ENCODE measurements at places on chromosomes 5 and 9. TPM values are rescaled to one million over a fixed set of nuclear protein-coding genes. Genes with fewer than 3 reads are reported as not detected.

KCNV2 gene
- not detected for polyA plus RNA-seq

SLC46A2 gene
- not detected for polyA plus RNA-seq

ARL15 gene
- 10.9 TPM for polyA plus RNA-seq

BHMT2 gene
- polyA plus RNA-seq, result not detected

PPP6C gene
- 45.6 TPM for polyA plus RNA-seq

UBE2D2 gene
- polyA plus RNA-seq, result 313 TPM

OTULINL gene
- polyA plus RNA-seq, result 1.2 TPM

FAM174A gene
- polyA plus RNA-seq, result 5.9 TPM

AGXT2 gene
- polyA plus RNA-seq, result not detected

SPINK5 gene
- not detected for polyA plus RNA-seq

PTCH1 gene
- polyA plus RNA-seq, result 19.3 TPM

SKP2 gene
- 17.3 TPM for polyA plus RNA-seq

C9orf153 gene
- polyA plus RNA-seq, result 0.14 TPM

GDNF gene
- polyA plus RNA-seq, result not detected

LRRC19 gene
- polyA plus RNA-seq, result not detected

C9orf152 gene
- not detected for polyA plus RNA-seq

INSL4 gene
- not detected for polyA plus RNA-seq

ANKRD18B gene
- polyA plus RNA-seq, result not detected

PCDHB3 gene
- not detected for polyA plus RNA-seq

ZNF300 gene
- polyA plus RNA-seq, result 1.0 TPM

NUTM2G gene
- 0.19 TPM for polyA plus RNA-seq

ZNF618 gene
- polyA plus RNA-seq, result 2.2 TPM

BNIP1 gene
- polyA plus RNA-seq, result 10.2 TPM

IFNK gene
- not detected for polyA plus RNA-seq

GABRB2 gene
- not detected for polyA plus RNA-seq

PBX3 gene
- polyA plus RNA-seq, result 7.2 TPM

SPATA31D4 gene
- not detected for polyA plus RNA-seq

PLK2 gene
- 1.5 TPM for polyA plus RNA-seq

ANKRD31 gene
- 0.10 TPM for polyA plus RNA-seq

SPATA6L gene
- not detected for polyA plus RNA-seq

FTMT gene
- not detected for polyA plus RNA-seq

MARCHF11 gene
- not detected for polyA plus RNA-seq

GRIN3A gene
- polyA plus RNA-seq, result not detected

ANKRD34B gene
- polyA plus RNA-seq, result not detected

TNC gene
- polyA plus RNA-seq, result not detected

FAM221B gene
- not detected for polyA plus RNA-seq

HTR1A gene
- polyA plus RNA-seq, result not detected

CNTNAP3 gene
- polyA plus RNA-seq, result not detected

CHD1 gene
- polyA plus RNA-seq, result 13.9 TPM

MCTP1 gene
- 2.6 TPM for polyA plus RNA-seq

OR1J2 gene
- not detected for polyA plus RNA-seq

IFNA21 gene
- not detected for polyA plus RNA-seq

PCDHB16 gene
- not detected for polyA plus RNA-seq

SLC36A2 gene
- polyA plus RNA-seq, result not detected

C9 gene
- polyA plus RNA-seq, result not detected

ARID3C gene
- polyA plus RNA-seq, result not detected

KIF24 gene
- polyA plus RNA-seq, result not detected

ADAMTS2 gene
- polyA plus RNA-seq, result not detected

LTC4S gene
- 0.80 TPM for polyA plus RNA-seq

NOXA1 gene
- polyA plus RNA-seq, result 1.4 TPM

C8G gene
- polyA plus RNA-seq, result not detected

SUSD3 gene
- polyA plus RNA-seq, result 96.3 TPM

RMRP gene
- polyA plus RNA-seq, result 30.5 TPM
